ENCODE measurements at places on chromosomes 4 and X.

GRCh38 chr4:98204236-98204553 is 57.0 kb upstream of the RAP1GDS1 start:
- no peak for DNase-seq

- DNase-seq, result no peak
These were observed 150.2 kb downstream of the CXXC4 start for GRCh38 chr4:104344342-104344980.

GRCh38 chr4:53688186-53688790 is 97.0 kb upstream of the LNX1 start:
- DNase-seq, result no peak

- no peak for DNase-seq
These were observed 32.5 kb downstream of the PDGFC start for GRCh38 chr4:156939139-156939538.

DNA sequence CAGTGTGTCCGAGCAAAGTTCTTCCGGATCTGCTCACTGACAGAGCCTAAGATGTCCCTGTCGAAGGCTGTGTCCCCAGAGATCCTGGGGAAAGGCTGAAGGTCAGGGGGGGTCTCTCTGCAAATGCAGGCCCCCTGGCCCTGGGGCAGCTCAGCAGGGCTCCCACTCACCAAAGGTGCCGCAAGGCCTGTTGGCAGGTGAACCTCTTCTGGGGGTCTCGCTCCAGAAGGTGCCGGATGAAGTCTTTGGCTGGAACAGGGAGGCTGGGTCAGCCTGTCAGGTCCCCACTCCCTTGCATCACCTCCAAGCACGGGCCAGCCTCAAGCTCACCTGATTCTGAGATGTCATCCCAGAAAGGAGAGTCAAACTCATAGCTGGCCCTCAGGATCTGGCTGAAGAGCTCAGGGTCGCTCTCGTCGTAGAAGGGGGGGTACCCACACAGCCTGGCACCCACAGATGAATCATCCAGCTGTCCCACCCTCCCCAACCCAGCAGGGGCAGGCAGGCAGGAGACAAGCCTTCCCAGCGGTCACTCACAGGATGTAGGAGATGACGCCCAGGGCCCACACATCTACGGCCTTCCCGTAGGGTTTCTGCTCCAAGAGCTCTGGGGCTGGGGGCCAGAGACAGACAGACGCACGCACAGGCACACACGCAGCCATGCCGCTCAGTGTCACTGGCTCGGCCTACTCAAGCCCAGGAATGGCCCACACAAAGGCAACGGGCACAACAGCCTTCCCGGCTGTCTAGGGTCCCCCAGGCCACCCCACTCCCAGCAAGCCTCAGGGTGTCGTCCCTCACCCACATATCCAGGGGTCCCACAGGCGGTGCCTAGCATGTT is 2.6 kb downstream of the PNCK start:
- no peak for DNase-seq

GRCh38 chr4:6767748-6768538 is 14.6 kb upstream of the KIAA0232 start:
- DNase-seq, result no peak

All from CD4-positive, alpha-beta memory T cell (primary cell).